Kidney epithelial cell (primary cell): ENCODE measurements at places on chromosomes 7 and 10.

DNA sequence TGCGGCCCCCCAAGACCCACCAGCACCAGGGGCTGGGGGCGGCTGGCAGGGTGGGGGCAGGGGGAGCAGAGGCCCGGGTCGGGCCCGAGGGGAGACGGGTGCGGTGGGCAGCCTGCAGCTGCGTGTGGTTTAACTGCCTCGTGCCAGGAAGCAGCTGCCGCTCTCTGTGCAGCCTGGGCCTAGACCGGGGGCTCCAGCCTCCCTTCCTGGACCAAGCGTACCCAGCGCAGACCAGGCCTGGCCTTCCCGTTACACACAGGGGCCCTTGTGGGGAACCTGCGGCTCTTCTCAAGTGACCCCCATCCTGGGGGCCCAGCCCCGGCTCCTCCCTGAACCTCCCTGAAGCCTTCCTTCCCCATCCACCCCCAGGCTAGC, 6.6 kb upstream of the INTS1 start:
- DNase-seq, result no peak

- DNase-seq, result no peak
Observed at GRCh38 chr7:111050875-111051416, 40.0 kb upstream of the LRRN3 start.

DNA sequence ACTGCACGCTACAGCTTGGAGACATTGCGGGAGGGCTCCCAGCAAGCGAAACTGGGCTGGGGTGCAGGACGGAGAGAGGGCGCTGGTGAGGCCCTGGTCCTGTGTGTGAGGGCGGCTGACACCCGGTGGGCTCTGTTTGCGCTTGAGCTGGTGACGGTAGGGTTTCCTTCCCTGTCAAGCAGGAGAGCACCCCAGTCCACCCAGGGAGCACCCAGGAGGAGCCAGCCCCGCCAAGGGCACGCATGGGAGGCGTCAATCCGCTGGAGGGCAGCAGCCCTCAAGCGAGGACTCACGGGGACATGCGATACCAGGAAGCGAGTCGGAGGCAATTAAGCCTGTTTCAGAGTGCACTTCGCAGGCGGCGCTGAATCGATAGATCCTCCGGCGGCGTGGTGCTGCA, 109.4 kb downstream of the MAD1L1 start:
- no peak for DNase-seq

DNA sequence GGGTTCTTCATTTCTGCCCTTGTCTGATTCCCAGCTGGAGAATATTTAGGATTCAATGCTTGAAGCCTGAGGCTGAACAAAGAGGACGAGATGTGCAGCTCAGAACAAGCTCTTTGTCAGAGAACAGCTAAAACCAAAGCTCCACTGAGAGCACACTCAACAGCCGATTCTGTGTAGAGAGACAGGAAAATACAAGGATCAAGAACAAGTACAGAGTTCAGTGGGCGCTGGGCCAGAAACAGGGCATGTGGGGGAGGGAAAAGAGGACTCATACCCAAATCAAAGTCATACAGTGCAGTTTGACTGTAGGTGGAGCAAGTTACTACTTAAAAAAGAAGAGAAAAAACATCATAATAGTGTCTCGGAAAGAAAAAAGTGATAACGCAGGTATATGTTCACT, at the start of gene AGMO:
Gene AGMO (minus strand): TSS at position 181 of the 400 bp plus-strand sequence.
- DNase-seq, result no peak
